ENCODE measurements at places on chromosomes 3 and 15.

DNA sequence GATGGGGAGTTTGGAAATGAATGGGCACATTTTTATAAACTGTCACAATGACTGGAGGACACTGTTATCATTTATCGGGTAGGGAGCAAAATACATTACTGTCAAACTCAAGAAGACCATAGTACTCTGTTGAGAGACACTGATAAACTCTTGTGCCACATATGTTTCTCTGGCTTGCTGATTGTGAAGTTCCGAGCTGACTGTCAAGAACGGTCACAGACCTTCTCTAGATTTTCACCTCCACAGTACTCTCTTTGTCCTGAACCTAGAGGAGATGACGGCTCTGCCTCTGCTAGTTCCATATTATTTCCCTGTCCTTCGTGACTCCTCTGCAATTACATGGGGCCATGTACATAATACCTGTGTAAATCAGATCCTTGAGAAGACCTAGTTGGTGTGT is 451.9 kb downstream of the LPP start:
- H3K4me3 ChIP-seq: no peak overlapping the region
- H3K36me3 ChIP-seq: peaks cover 28% of the 10 kb centered on the region
- H3K27ac ChIP-seq: no peak overlapping the region
- H3K4me1 ChIP-seq: peaks cover 20% of the 10 kb centered on the region
- DNase-seq: no peak
- H3K27me3 ChIP-seq: no peaks in the 10 kb centered on the region

GRCh38 chr15:43294091-43294706 is 27.5 kb upstream of the TGM5 start:
- H3K4me3 ChIP-seq: no peak overlapping the region
- H3K36me3 ChIP-seq: no peaks in the 10 kb centered on the region
- peaks cover 1% of the 10 kb centered on the region for H3K4me1 ChIP-seq
- H3K27ac ChIP-seq: no peak overlapping the region

- H3K4me1 ChIP-seq: peaks cover 7% of the 10 kb centered on the region
- DNase-seq: no peak
- no peak overlapping the region for H3K4me3 ChIP-seq
- H3K27ac ChIP-seq: no peak overlapping the region
These were observed 106.3 kb upstream of the BOC start for GRCh38 chr3:113105093-113105449.

- H3K27me3 ChIP-seq: no peaks in the 10 kb centered on the region
- no peak overlapping the region for H3K4me3 ChIP-seq
- DNase-seq: no peak
- H3K27ac ChIP-seq: no peak overlapping the region
These were observed 21.1 kb upstream of the OXTR start for GRCh38 chr3:8790529-8790928.

GRCh38 chr15:95616306-95616705 is 714.2 kb upstream of the NR2F2 start:
- H3K4me1 ChIP-seq: peaks cover 11% of the 10 kb centered on the region
- H3K36me3 ChIP-seq: no peaks in the 10 kb centered on the region
- H3K4me3 ChIP-seq: no peak overlapping the region
- peaks cover 4% of the 10 kb centered on the region for H3K27me3 ChIP-seq

DNA sequence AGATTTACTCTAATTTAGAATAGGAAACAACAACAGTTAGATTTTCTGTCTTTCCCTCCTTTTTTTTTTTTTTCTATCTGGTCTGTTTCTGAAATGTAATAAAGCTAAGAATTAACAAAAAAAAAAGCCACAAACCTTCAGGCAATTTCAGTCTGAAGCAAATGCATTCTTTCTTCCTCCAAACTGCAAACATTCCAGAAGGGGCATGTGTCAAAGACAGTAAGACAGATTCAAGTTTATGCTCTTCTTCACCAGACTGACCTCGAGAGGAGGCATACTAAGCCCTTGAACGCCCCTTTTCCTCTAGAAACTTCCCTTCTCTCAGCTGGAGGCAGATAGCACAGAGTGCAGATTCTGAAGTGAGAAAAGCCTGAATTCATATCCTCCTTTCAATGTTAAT is 654.6 kb upstream of the LMCD1 start:
- H3K36me3 ChIP-seq: no peaks in the 10 kb centered on the region
- H3K27ac ChIP-seq: no peak overlapping the region
- H3K4me1 ChIP-seq: peaks cover 4% of the 10 kb centered on the region

DNA sequence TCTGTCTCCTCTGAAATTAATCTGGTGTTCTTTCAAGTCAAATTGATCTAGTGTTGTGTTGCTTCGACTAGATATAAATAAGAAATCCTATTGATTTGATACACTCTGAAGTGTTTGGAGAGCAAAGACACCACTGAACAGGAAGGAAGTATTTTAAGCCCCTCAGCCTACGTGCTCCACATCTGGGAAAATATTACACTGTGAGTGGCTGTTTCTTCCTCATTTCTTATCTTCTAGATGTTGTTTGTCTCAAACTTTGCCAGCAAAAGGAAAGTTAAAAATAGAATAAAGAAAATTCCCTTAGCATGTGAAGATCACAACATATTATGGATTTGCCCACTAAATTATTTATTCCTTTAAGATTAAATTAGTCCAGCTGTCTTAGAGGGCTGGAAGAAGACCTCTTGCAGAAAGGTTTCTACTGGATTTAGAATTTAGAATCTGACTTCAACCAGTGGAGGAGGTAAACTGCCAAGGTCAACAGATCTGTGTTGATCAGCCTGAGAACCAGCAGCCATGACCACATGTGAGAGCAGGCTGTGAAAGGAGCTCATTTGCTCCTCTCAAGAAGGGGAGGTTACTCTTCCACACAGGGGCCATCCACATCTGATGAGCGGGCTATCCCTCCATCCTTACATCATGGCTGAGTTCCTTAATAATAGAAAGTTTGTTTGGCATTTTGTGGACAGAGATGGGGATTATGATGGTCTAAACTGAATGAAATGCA is 46.3 kb upstream of the ACKR4 start:
- H3K4me3 ChIP-seq: peak overlapping the region; percentile 65
- H3K36me3 ChIP-seq: peaks cover 18% of the 10 kb centered on the region
- H3K27me3 ChIP-seq: no peaks in the 10 kb centered on the region
- peak overlapping the region; percentile 97 for H3K27ac ChIP-seq
- no peak for DNase-seq

DNA sequence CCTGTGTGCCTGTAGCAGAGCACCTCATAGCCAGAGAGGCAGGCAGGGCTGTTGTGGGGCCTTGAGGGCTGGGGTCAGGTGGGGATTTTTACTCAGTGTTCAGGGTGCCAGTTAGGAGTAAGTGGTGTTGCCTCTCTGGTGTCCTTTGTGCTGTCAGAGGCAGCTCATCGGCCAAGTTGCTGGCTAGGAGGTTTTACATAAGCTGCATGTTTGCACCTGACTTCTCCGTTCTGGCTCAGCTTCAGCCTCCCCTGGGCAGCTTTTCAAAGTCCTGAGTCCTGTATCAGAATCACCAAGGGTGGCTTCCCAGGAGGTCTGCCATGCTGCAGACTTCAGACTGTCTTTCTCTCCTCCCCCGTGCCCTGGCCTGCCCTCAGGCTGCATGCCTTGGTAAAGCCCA is 242.6 kb upstream of the TPM1 start:
- H3K27ac ChIP-seq: no peak overlapping the region
- H3K4me3 ChIP-seq: no peak overlapping the region
- no peak for DNase-seq
- no peaks in the 10 kb centered on the region for H3K4me1 ChIP-seq
- no peaks in the 10 kb centered on the region for H3K36me3 ChIP-seq

DNA sequence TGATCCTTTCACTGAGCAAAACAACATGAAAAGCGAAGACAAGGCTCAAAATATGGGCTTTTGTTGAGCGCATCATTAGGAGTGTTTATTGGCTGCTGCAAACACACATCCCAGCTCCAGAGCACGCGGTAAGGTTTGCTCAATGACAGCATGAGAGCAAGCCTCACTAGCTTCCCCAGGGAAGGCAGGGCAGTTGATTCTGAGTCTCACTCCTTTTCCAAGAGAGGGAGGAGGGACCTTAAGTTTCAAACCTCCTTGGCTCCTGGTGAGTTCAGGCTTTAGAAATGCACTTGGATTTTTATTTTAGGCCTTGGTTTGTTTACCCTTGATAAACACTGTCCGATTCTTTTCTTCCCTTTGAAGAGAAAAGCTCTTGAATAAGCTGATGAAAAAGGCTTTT is 69.1 kb upstream of the CACNA2D3 start:
- H3K36me3 ChIP-seq: no peaks in the 10 kb centered on the region
- H3K27ac ChIP-seq: no peak overlapping the region
- H3K4me1 ChIP-seq: no peaks in the 10 kb centered on the region
- H3K4me3 ChIP-seq: no peak overlapping the region
- no peak for DNase-seq
- no peaks in the 10 kb centered on the region for H3K27me3 ChIP-seq

- H3K4me1 ChIP-seq: peaks cover 35% of the 10 kb centered on the region
- H3K27me3 ChIP-seq: no peaks in the 10 kb centered on the region
- DNase-seq: no peak
These were observed 97.3 kb downstream of the SLCO3A1 start for GRCh38 chr15:91950631-91951329.

- peaks cover 1% of the 10 kb centered on the region for H3K27me3 ChIP-seq
- no peak overlapping the region for H3K4me3 ChIP-seq
- no peak for DNase-seq
- H3K27ac ChIP-seq: no peak overlapping the region
- H3K36me3 ChIP-seq: no peaks in the 10 kb centered on the region
These were observed 28.0 kb downstream of the FAM3D start for GRCh38 chr3:58638591-58638990.

DNA sequence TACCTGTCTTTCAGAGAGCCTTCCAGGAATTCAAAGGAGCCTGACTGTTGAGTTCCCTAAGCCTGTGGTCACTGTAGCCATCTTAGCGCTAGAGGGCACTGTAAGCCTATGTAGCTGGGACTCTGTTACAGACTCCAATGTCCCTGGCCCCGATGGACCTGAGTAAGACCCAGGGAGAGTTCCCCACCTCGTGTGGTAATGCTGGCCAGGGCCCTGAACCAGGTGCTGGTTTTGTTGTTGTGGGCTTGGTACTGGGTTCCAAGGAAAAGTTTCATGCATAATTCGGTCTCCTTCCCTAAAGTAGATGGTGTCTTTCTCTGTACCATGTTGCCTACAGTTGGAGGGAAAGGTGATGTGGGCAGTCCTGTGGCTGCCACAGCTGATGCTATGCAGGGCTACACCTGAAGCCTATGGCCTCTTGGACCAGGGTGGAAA is 32.4 kb downstream of the CDAN1 start:
- no peak overlapping the region for H3K4me3 ChIP-seq
- no peaks in the 10 kb centered on the region for H3K27me3 ChIP-seq
- H3K36me3 ChIP-seq: peaks cover 6% of the 10 kb centered on the region
